ENCODE measurements at places on chromosomes 2 and 18.
A peak's percentile ranks its signal among the peaks of the same experiment; 100 is the strongest.

- no peak for DNase-seq
Measured at GRCh38 chr2:238956676-238957075, 108.8 kb downstream of the TWIST2 start.

- DNase-seq: no peak
Measured at GRCh38 chr2:80527119-80527518, 222.6 kb upstream of the LRRTM1 start.

- DNase-seq: no peak
Measured at GRCh38 chr2:237118025-237118424, 32.3 kb downstream of the COPS8 start.

- DNase-seq: no peak
Measured at GRCh38 chr2:15913146-15913545, 27.2 kb upstream of the MYCN start.

DNA sequence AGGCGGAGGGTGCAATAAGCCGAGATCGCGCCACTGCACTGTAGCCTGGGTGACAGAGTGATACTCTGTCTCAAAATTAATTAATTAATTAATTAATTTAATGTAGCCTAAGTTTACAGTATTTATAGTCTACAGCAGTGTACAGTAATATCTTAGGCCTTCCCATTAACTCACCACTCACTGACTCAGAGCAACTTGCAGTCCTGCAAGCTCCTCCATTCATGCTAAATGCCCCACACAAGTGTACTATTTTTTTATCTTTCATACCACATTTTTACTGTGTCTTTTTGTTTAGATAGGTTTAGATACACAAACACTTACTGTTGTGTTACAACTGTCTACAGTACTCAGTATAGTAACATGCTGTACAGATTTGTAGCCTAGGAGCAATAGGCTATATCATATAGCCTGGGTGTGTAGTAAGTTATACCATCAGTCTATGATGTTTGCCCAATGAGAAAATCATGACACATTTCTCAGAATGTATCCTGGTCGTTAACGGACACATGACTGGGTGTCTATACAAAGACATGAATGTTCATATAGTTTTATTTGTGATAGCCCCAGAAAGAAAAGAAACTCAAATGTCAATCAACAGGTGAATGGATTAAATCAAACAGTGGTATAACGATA, 15.8 kb upstream of the RNU2-63P start:
- no peak for DNase-seq

DNA sequence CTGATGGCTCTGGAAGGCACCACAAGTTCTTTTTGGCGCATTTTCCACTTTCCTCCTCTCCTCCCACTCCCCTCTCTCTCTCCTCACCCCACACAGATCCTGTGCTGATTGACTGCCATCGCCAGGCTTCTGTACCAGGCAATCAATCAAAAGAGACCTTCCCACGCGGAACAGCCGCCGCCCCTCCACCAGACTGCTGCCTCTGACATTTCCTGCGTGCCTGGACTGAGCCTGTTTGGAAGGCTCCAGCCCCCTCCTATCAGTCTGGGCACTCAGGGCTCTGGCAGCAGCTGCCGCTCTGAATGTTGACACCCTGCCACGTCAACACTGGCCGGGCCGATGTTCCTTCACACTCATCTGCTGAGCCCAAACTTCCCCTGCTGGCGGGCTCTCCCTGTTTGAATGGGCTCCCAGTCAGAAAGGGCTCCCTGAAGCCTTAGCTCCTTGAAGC, 467.7 kb downstream of the EPHA4 start:
- DNase-seq: no peak

- peak; percentile 81 for DNase-seq
Measured at GRCh38 chr2:157840568-157841156, 35.5 kb downstream of the ACVR1 start.

DNA sequence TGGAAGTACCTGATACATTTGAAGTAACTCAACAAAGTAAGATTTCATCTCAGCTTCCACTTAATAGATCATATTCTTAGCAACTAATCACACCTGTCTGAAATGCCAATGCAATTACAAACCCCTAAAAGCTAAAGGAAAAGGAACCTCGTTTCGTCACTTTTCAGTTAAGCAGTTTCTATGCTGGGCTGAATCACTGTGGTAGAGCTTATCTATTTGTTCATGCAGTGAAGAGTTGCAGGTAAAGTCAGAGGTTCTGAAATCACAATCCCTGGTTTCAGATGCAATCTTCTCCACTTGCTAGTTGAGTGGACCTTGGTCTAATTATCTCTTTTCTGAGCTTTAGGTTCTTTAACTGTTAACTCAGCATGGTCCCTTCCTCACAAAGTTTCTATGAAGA, 6.3 kb downstream of the HRH4 start:
- DNase-seq: no peak

DNA sequence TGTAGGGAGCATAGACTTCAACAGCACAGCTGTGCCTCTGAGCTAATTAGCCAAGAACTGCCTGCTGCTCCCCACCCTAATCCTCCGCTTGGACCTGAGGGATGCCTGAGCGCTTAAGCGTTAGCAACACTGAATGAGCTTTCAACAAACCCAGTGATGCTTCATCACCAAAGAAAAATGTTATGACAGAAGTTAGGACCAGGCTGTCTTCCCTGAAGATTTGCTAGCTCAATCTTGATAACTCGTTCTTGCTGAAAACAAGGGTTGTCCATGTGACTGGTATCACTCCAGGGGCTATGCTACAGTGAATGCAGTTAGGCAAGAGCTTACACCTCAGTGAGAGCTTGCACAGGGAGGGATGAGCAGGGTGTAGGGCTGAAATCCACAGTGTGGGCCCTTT, 190.7 kb upstream of the SIX2 start:
- no peak for DNase-seq

DNA sequence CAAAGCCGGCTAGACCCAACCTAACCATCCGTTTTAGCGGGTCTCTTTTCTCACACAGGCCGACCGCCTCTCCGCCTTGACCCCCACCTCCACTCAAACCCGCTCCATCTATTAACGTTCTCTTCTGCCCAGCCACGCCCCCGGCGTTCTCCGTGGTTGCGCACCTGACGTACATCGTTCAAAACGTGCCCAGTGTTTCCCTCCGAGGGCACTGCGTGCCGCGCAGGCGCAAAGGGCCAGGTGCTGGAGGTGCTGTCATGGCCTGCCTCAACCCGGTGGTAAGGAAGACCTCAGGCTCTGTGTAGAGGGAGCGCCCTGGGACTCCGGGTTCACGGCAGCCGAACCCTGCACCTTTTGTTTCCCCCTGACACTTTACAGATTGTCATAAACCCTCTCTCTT, at the start of gene GTF2A1L:
TSS of gene GTF2A1L (plus strand) at position 239 of the 400 bp plus-strand sequence. CDS start at position 258, 19 bp downstream.
- DNase-seq: no peak

GRCh38 chr2:96940980-96941775, 45.2 kb downstream of the FAM178B start:
- no peak for DNase-seq

GRCh38 chr18:79714531-79715240, 35.1 kb downstream of the CTDP1 start:
- no peak for DNase-seq

GRCh38 chr2:86617153-86617552, 6.5 kb downstream of the RNF103 start:
- DNase-seq: no peak

- peak; percentile 45 for DNase-seq
Measured at GRCh38 chr18:46250084-46250811, 146.1 kb downstream of the HAUS1 start.

DNA sequence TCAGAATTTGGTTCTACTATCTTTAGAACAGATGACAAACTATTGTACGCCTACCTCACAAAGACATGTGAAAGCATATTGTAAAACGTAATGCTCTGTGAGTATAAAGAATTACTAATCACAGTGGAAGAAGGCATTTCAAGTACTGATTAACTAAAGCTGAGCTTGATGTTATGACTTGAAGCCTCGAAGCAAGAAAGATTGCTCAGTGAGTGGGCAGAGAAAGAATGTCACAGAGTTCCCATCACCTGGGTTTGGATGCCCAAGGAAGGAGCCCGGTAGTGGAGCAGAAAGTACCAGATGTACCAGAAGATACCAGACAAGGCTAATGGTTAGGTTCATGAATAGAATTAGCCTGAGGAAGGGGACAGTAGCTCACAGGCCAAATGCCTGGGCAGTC, 39.5 kb upstream of the FAM110C start:
- no peak for DNase-seq

DNA sequence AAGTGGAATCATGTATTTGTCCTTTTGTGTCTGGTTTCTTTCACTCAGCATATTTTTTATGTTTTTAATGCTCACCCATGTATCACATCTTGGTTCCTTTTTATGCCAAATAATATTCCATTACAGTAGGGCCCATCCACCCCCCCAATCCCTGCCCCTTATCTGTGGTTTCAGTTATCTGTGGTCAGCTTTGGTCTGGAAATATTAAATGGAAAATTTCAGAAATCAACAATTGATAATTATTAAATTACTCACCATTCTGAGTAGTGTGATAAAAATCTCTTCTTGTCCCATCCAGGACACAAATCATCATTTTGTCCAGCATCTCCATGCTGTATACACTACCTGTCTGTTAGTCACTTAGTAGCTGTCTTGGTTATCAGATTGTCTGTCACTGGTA, 66.7 kb downstream of the BIRC6 start:
- no peak for DNase-seq

- DNase-seq: no peak
Measured at GRCh38 chr18:10291568-10291981, 162.9 kb upstream of the APCDD1 start.

DNA sequence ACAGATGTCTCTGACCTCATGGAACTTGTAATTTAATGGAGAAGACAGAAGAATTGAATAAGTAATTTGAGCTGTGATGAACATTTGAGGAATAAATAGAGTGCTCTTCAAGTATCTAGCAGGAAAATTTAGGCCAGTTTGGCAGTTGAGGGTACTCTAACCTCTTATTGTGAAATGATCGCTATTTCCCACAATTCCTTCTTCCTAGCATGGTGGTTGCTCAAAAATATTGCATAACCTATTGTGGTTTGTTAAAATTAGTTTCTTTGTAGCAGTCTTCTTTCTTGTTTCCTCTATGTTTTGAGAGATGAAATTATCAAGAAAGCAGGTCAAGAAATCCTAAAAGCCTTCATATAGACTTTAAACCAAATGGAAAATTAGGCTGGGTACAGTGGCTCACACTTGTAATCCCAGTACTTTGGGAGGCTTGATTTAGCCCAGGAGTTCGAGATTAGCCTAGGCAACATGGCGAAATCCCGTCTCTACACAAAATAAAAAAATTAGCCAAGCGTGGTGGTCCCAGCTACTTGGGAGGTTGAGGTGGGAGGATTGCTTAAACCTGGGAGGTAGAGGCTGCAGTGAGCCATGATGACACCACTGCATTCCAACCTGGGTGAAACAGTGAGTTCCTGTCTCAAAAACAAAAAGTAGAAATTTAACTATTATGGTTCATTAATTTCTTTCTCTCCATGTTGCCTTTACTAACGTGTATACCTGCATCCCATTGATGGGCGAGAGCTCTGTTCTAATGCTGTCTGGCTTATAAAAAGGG, 58.7 kb downstream of the RBKS start:
- DNase-seq: no peak

DNA sequence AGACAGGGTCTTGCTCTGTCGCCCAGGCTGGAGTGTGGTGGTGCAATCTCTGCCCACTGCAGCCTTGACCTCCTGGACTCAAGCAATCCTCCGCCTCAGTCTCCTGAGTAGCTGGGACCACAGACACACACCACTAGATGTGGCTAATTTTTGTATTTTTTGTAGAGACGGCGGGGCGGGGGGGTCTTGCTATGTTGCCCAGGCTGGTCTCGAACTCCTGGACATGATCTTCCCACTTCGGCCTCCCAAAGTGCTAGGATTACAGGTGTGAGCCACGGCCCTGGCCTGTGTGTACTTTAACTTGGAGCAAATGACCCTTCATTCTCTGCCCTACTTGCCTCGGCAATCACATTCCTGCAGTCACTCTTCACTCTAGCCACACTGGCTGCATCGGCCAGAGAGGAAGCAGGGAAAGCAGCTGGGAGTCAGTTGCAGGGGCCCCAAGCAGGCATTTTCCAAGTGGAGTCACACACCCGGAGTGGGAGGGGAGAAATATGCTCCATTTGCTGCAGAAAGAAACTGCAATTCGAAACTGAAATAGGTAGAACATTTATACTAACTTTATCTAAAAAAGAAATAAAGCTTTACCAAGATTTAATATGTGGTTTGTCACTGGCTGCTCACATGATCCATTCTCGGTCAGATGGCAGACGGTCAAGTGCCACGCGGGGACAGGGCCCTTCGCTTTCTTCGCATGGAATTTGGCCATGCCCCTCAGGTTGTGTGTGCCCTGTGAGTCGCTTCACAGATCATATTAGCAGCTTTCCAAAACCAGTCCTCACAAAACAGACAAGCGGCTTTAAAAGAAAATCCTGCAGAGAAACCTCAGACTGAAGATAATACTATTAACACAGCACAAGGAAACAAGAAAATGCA, 37.1 kb downstream of the FAM161A start:
- no peak for DNase-seq

DNA sequence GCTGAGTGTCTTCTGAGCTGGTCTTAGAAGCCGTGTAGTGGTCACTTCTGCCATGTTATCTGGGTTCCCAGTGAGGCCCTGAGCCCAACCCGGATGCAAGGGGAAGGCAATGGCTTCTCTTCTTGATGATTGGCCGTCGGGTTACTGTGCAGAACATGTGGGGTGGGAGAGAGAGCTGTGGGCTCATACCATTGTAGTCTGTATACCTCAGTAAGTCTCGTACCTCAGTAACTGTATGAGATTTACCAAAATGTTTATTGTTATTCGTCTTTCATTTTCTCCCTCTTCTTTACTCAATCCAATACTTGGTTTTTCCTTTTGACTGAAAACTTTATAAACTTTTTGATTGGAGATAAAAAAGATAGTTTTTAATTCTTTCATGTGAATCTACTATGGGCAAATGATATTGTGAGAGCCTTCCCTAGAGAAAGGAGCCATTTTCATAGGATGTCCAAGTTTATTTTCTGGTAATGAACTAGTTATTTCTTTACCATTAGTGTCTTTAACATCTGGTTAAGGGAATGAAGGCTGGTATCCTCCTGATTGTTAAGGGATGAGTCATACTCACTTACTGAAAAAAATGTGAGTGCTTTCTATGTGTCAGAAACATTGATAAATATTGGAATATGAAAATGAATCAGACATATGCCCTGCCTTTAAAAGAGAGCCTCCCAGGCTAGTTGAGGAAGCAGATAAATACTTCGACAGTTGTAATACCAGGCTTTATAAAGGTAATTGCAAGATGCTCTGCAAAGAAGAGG, 129.9 kb downstream of the PRPF40A start:
- no peak for DNase-seq

- no peak for DNase-seq
Measured at GRCh38 chr18:61850756-61851155, 42.1 kb downstream of the RNF152 start.

GRCh38 chr2:3214806-3215404, 162.7 kb downstream of the EIPR1 start:
- no peak for DNase-seq

- DNase-seq: no peak
Measured at GRCh38 chr2:16931441-16931840, 265.8 kb upstream of the CYRIA start.

- no peak for DNase-seq
Measured at GRCh38 chr2:135047300-135047699, at the start of gene MAP3K19. MAP3K19 (minus strand) TSS chr2:135047447; CDS start chr2:135024647, 22,800 bp downstream.

- no peak for DNase-seq
Measured at GRCh38 chr18:60754413-60755009, 381.9 kb upstream of the MC4R start.

- DNase-seq: peak; percentile 22
Measured at GRCh38 chr18:34322365-34323289, 97.9 kb upstream of the NOL4 start.

GRCh38 chr2:176136374-176137251, 7.1 kb downstream of the HOXD8 start:
- no peak for DNase-seq

GRCh38 chr2:75720525-75720924, 9.8 kb upstream of the GCFC2 start:
- no peak for DNase-seq

GRCh38 chr2:9565436-9566153, 10.0 kb upstream of the ADAM17 start:
- peak; percentile 60 for DNase-seq
